Stimulated activated CD8-positive, alpha-beta memory T cell treated with anti-CD3 and anti-CD28 coated beads, Interleukin-4, amount 100 ng/mL, for 1 hour (primary cell): ENCODE measurements at places on chromosomes 4 and X.
A peak's percentile ranks its signal among the peaks of the same experiment; 100 is the strongest.

- DNase-seq: no peak
Observed at GRCh38 chr4:121198251-121198650, 34.1 kb upstream of the TNIP3 start.

DNA sequence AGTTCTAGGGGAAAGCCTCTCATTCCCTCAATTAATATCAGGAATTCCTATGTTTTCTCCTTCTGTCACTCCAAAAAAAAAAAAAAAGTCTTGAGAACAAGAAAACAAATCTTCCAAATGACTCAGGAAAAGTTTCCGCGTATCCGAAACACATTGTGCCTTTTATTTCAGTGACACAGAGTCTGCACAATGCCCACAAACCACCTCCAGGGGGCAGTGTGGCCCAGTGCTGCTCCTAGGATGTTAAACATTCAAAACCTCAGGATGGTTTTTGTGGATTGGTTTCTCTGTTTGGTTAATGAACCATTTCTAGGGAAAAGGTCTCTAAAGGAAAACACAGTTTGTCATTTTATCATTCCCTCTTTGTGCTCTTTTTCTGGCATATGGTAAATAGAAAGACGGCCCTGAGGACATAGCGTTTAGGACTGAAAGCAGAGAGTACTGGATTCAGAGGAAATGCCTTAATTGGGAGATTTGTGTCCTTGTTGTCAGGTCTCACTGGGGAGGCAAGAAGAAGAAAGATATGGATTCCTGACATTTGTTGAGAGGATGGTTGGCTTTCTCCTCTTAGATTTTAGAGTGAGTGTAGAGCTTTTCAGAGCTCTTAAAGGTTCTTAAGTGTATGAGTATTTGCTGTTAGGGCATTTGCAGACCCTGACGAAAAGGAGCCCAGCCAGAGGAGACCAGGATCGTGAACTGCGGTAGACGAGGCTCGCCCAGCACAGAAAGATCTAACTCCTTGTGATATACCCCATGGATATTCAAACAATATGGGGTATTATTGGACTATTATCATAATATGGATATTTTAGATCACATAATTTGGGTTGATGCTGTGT lies 65.7 kb upstream of the MAP9 start:
- peak; percentile 38 for DNase-seq

GRCh38 chr4:182023469-182023868 lies 219.7 kb upstream of the TENM3 start:
- DNase-seq: no peak

GRCh38 chr4:128076464-128076863 lies 15.4 kb downstream of the LARP1B start:
- DNase-seq: no peak

GRCh38 chr4:172553216-172553615 lies 615.4 kb upstream of the GALNT7 start:
- DNase-seq: no peak

DNA sequence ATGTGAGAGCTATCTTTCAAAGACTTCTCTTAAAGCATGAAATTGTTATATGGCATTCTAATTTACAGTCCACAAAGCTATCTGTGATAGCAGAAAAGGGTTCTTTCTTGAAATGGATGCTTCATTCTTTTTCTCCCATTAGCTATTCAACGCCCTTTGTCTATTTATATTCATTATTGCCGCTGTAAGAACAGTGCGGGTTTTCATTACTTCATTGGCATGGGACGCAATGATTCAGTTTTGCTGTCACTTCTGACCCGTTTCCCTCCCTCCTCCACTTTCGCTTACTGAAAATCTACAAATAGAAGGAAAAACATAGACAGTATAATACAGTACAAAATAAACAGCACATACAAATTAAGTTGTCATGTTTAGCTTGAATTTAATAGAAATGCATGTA lies 394.6 kb downstream of the PCDH7 start:
- no peak for DNase-seq

- no peak for DNase-seq
Observed at GRCh38 chrX:72495046-72495445, 77.6 kb downstream of the HDAC8 start.

GRCh38 chr4:52051615-52052474 lies 741 bp downstream of the SPATA18 start:
- DNase-seq: no peak

GRCh38 chrX:38868941-38869401 lies 67.7 kb downstream of the MID1IP1 start:
- DNase-seq: no peak

GRCh38 chr4:72935462-72935861 lies 134.1 kb downstream of the COX18 start:
- DNase-seq: no peak

DNA sequence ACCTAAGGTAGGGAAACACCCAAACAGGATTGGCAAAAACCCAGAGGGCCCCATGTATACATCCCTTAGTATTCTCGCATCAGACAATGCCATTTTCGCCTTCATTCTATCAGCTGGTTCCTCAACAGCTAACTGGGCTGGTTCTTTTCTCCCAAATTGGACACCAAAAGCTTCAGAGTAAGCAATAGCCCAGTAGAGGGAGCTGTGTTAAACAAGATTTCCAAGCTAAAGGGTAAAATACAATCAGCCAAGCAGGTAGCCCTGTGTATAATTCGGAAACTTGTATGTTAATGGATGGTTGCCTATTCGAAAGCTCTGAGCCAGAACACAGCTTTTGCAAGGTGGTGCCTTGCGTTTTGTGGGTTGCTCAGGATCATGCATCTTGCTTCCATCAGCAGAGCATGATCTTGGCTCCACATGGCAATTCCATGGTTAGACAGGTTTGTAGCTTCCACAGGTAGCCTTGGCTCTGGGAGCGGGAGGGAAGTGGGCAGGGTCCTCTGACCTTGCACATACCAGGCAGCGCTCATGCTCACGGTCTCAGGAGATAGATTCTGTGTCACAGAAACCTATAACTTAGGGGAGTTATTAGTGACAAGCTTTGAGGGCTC lies 115.2 kb upstream of the LNX1 start:
- no peak for DNase-seq

DNA sequence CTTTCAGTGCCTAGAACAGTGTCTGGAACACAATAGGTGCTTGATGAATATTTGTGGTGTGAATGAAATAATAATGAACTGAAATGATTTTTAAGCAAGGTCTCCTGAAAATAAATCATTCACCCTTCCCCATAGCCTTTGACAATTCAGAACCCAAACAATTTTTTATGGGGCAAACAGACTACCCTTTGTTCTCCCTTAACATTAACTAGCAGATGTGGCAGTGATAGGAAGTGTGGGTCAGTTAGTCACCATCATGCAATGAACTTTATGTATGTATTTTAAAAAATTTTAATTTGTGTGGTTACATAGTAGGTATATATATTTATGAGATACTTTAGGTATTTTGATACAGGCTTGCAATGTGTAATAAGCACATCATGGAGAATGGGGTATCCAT lies 27.2 kb upstream of the CD40LG start:
- DNase-seq: no peak
